ENCODE measurements at places on chromosomes 7 and 10.

DNA sequence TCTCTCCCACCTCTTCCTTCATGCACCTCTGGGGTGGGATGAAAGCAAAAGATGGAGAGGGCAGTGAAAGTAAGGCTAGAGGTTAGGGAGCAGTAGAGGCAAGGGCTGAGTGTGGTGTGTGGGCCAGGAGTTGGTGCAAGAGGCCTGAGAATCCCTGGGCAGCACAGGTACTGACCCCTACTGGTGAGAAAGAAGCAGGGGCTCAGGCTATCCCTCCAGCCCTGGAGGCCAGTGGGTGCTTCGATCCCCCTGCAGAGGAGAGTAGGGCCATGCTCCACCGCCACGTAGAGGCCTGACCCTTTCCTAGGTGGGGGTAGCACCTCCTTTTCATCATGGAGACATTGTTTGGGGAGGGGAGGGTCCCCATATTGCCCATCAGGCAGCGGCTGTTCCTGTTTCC, 9.8 kb downstream of the CDHR1 start:
- no peak for DNase-seq

DNA sequence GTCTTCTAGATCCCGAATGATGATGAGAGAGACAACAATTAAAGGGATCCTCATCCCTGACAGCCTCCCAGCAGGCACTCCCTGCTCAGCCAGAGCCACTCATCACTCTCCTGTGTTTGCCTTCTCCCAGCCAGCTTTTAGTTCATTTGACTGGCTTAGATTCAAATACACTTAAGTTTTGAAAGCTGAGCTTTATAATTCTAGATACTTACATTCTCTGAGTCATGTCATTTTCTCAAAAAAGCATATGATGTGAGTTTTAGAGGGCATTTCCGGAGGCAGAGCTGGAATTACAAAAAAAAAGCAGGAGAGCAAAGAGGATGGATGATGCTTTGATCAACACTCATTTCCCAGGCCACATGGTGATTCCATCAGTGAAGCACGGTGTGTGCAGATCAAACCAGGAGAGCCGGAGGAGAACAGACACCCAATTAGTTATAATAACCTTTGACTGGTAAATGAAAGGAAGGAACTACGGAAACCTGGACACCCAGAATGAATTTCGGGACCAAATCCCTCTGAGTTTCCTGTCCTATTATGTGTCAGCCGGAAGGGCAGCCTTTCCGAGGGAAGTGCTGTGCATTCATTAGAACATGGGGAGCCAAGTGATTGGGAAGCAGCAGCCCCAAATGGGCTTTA, 81.5 kb upstream of the HPS1 start:
- DNase-seq: no peak

DNA sequence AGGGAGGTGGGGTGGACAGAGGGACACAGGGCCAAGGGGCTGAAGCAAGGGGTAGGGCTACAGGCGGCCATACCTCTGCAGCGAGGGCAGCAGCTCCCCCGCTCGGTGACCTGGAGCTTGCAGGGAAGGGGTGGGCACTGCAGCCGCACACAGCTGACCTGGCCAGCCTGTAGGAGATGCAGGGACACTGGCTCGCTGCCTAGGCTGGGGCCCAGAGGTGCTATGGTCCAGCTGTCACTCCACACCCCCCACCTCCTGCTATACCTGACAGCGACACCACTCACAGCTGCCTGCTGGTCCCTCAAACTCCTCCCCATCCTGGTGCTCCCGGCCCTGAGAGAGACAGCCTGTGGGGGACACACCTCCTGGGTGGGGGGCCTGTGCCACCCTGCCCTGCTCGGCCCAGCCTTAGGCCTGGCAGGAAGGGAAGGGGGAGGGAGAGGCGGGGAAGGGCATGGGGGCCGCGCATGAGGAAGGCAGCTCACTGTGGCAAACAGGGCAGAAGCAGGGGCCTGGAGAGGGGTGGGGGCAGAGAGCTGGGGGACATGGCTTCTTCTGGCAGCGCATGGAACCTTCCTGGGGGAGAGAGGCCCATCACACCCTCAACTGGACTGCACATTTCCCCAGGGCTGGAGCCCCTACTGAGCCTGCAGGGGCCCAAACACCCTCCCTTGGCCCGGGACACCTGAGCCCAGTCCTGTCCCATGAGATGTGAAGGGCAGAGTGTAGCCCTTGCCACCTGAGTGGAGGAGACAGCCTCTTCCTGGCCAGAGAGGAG, 23.9 kb downstream of the ATP6V1F start:
- DNase-seq: no peak

- DNase-seq: no peak
Measured at GRCh38 chr10:26555719-26556368, 117.7 kb downstream of the APBB1IP start.
